ENCODE measurements at places on chromosomes 11 and 22.

- no peak for DNase-seq
Observed at GRCh38 chr22:38417252-38418060, 37.5 kb downstream of the KCNJ4 start.

DNA sequence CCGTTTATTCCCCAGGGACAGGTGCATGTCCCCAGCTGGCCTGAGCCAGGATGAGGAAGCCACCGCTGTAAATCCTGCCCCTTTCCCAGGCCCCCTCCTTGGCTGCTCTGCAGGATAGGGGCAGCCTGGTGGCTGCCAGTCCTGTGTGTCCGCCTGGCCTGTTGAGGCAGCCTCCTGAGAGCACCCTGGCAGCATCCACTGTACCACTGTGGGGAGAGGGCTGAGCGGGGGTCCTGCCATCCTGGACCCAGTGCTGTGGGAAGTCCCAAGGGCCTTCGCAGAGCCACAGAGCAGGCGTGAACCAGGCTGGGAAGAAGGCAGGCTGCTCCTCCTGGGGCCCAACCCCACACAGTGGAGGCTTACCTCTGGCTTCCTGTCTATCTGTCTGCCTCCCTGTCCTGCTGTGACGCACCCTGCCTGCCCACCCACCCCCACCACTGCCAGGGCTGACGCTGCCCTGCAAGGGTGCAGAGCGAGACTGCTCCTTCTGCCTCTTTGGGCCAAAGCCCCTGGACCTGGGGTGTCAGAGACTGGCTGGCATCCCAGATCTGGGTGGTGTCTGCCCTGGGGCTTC is 8.4 kb downstream of the KCTD17 start:
- no peak for DNase-seq

GRCh38 chr11:112524798-112525197 is 264.1 kb upstream of the PLET1 start:
- no peak for DNase-seq

- DNase-seq: no peak
Observed at GRCh38 chr11:120708511-120709183, 197.1 kb downstream of the GRIK4 start.

DNA sequence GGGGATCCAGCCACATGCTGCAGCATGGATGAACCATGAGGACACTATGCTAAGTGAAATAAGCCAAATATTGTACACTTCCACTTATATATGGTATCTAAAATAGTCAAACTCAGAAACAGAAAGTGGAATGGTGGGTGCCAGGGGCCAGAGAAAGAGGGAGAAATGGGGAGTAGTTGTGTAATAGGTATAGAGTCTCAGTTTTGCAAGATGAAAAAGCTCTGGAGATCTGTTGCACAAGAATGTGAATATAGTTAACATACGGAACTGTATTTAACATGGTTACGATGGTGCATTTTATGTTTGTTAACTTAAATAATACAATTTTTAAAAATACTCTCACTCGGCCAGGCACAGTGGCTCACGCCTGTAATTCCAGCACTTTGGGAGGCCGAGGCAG is 21.2 kb downstream of the GDPD5 start:
- no peak for DNase-seq

GRCh38 chr11:44329472-44330230 is 19.7 kb upstream of the ALX4 start:
- DNase-seq: no peak
